ENCODE measurements at places on chromosomes 13 and 19. TPM values are rescaled to one million over a fixed set of nuclear protein-coding genes. Genes with fewer than 3 reads are reported as not detected.

ZNF837 gene
- 0.94 TPM for total RNA-seq

GNG7 gene
- 4.2 TPM for total RNA-seq

SIGLEC5 gene
- not detected for total RNA-seq

ZNF71 gene
- total RNA-seq, result 19.5 TPM

FEM1A gene
- total RNA-seq, result 24.0 TPM

THAP8 gene
- total RNA-seq, result 1.9 TPM

CEACAM16 gene
- not detected for total RNA-seq

SMIM17 gene
- total RNA-seq, result 20.3 TPM

KCNJ14 gene
- total RNA-seq, result 0.47 TPM

PSG7 gene
- not detected for total RNA-seq

NTF4 gene
- total RNA-seq, result not detected

COL5A3 gene
- total RNA-seq, result 1.2 TPM

HCST gene
- total RNA-seq, result not detected

RASIP1 gene
- total RNA-seq, result 3.3 TPM

TSHZ3 gene
- total RNA-seq, result 18.6 TPM

ADPRHL1 gene
- total RNA-seq, result 0.62 TPM

ZNF784 gene
- 5.1 TPM for total RNA-seq

VWA8 gene
- total RNA-seq, result 53.7 TPM

IGFL2 gene
- 0.31 TPM for total RNA-seq

ZNF429 gene
- 25.9 TPM for total RNA-seq

Data from occipital lobe (tissue), 3 donors.